Aorta (tissue), 5 donors: ENCODE measurements at places on chromosomes 4 and X.

- DNase-seq, result no peak
These were observed 129.6 kb downstream of the DCLK2 start for GRCh38 chr4:150207871-150208270.

GRCh38 chrX:52437212-52437611 is 58.4 kb upstream of the XAGE1A start:
- DNase-seq, result no peak

DNA sequence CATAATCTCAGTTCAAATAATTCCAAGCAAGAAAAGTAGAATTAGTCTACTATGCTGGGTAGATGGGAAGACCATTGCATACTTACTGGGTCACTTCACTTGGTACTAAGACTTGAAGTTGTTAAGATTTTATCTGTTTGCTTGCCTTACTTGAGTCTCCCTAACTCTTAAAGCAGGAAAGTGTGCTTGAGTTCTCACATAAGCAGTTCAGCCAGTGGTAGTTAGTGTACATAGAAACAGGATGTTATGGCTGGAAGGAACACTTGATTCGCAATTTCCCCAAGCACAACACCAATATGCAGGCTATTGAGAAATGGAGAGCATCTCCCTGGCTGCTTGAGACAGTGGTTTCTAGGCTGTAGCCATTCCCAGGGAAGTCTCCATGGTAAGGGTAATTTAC is 176.1 kb downstream of the MSL3 start:
- DNase-seq, result no peak

- DNase-seq, result no peak
These were observed 93.3 kb downstream of the PHOX2B start for GRCh38 chr4:41655177-41655576.

- DNase-seq, result no peak
These were observed 27.8 kb upstream of the SORBS2 start for GRCh38 chr4:185839770-185840169.

GRCh38 chr4:5267408-5267807 is 216.1 kb downstream of the STK32B start:
- no peak for DNase-seq

DNA sequence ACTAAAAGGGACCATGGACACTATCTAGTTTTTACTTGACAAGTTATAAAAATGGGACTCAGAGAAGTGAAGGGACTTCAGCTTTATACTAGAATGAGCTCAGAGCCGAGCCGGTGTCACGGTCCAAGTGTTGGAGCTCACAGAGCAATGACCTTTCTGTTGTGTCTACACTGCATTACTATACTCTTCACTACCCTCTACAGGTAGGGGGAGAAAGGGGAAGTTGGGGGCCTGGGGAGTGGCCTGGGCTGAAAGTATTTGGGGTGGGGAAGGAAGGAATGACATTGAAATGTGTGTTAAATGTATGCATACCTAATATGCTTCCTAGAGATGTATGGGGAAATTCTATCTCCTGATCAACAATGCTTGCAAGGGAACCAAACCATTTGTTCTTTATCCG is 48.8 kb upstream of the HHIP start:
- DNase-seq, result no peak

GRCh38 chrX:24647257-24648058 is at the start of gene PCYT1B:
Gene PCYT1B, minus strand, starts transcription at chrX:24647347. Its CDS starts 242 bp downstream, at chrX:24647105.
- peak; percentile 89 for DNase-seq

- DNase-seq, result no peak
These were observed 34.5 kb downstream of the IQCM start for GRCh38 chr4:149781150-149781549.

DNA sequence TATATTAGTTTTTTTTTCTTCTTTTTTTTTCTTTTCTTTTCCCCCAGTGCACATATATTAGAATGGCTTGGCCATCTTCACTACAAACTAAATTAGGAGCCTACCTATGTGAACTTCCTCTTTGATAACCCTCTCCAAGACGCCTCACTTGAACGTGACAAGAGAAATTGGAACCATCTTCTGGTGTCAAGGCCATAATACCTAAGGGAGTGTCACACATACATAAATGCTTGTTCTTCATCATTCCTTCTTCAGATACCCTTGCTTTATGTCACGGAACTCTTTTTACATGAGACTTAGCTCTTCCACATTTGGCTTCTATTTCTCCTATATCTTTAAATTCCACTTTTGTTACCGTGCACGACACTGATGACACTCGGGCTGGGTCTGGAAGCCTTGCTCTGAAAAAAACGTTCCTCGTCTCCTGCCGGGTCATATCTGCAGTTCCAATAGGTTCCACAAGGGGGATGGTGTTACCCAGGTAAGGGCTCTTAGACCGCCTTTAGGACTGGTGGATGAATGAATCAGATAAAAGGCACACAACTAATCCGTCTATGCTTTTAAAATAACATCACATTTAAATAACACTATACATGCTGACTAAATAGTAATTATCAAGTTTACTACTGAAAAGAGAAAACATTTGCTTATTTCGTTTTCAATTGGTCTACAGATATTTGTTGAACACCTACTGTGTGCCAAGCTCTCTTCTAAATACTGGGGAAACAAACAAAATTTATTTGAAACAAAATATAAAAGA is 19.9 kb downstream of the DGAT2L6 start:
- DNase-seq, result no peak

GRCh38 chr4:41142376-41143310 is 71.7 kb downstream of the APBB2 start:
- DNase-seq, result peak; percentile 61

DNA sequence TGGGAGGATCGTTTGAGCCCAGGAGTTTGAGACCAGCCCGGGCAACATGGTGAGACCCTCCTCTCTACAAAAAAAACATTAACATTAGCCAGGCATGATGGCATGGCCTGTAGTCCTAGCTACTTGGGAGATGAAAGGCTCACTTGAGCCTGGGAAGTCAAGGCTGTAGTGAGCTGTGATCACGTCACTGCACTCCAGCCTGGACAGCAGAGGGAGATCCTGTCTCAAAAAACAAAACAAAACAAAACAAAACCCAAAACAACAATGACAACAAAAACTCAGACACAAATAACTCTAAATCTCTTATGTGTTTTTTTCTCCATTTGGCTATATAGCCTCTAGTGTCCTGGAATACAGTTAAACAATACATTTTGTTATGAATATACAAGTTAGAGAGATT is 127.3 kb upstream of the STK26 start:
- no peak for DNase-seq

DNA sequence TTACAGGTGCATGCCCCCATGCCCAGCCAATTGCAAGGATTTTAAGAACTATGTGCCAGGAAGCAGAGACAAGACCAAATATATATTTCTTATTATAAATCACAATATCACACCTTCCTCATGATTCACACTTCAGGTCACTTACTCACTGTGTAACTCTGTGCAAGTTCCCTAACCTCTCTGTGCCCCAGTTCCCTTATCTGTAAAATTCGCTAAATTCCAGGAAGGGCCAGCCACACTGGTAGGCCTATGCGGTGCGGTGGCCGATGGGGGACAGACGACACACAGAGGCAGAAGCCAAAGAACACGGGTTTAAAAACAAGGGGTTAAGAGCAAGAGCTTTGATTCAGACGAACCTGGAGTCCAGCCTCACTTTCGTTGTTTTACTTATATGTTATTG is 2.8 kb downstream of the TRIM2 start:
- no peak for DNase-seq

DNA sequence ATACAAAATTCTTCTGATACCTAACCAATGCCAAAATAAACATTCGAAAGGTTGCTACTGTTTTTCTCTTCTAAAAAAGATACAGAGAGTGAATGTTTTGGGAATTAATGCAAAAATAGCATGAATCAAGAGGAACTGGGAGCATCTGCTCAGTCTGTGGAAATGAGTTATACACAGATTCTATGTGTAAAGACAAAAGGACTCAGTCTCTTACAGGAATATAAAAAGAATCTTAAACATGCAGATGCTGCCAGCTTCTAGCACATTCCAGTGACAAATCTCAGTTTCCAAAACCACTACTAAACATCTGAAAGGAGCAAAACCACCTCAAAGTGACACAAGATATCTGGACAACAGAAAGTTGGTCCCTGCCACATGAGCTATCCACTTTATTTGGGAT is 55.0 kb downstream of the PAPSS1 start:
- no peak for DNase-seq

DNA sequence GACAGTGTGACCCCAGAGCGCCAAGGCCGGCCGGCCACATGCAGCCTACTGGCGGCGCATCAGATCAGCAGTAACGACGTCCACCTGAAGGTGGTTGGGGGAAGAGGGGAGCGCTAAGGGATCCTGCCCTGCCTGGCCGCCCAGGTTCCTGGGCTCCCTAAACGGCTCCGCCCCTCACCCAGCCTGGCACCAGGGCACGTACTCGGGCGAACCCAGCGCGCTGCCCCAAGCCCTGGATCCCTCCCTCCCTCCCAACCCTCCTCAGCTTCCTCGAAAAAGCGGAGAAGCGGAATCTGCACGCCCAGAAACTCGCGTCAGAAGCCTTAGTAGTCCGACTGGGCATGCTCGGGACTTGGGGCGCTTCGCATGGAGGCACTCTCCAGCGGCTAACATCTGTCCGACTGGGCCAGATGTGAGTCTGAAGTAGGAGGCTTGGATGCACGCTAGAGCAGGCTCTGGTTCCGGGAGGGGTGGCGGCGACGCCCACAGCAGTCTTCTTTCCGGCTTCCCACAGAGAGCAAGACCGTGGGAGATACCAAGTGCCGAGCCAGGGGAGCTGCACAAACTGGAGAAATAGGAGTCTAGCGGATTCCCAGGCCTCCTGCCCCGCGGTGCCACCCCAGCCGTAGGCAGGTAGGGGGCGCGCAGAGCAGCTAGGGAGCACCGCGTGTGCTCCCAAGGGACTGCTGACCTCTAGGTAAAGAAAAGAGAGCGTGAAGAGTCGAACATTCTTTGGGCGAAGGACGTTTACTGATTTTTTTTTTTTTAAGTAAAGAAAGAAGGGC is 114.3 kb upstream of the TEX13C start:
- peak; percentile 80 for DNase-seq

- no peak for DNase-seq
These were observed 21.2 kb downstream of the TMEM255A start for GRCh38 chrX:120290107-120290506.
